ENCODE measurements at places on chromosomes 4 and X.
A peak's percentile ranks its signal among the peaks of the same experiment; 100 is the strongest.

DNA sequence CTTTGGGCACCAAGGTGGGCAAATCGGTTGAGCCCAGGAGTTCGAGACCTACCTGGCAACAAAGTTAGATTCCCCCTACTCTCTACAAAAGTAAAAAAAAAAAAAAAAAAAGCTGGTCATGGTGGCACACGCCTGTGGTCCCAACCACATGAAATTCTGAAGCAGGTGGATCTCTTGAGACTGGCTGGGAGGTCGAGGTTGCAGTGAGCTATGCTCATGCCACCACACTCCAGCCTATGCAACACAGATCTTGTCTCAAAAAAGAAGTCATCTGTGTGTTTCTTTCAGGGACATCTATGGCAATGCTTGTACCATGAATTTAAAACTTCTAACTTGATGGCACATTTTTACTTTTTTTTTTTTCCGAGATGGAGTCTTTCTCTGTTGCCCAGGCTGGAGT lies 55.3 kb downstream of the UGT2A2 start:
- DNase-seq = no peak

- no peak for DNase-seq
These were observed 56.2 kb downstream of the NAF1 start for GRCh38 chr4:163110442-163110841.

- DNase-seq = no peak
These were observed 536.9 kb downstream of the RAPGEF2 start for GRCh38 chr4:159639671-159640323.

DNA sequence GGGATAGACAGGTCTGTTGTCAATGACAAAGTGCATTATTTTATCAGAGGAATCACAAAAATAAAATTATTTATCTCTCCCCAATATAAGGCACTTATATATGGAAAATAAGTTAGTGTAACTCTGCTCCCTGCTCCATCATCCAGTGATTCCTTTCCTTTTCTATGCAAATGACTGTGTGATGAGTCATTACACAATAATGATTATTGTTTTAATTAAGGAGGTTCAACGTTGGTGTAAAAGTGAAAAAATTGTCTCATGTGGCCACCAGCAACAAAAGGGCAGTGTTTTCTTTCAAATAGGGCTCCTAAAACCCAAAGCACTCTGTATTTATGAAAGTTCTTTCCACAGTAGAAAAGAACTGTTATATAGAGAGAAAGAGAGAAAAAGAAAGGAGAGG lies 16.7 kb downstream of the SLC7A11 start:
- DNase-seq = no peak

- no peak for DNase-seq
These were observed 555.4 kb downstream of the BCOR start for GRCh38 chrX:39542316-39542715.

DNA sequence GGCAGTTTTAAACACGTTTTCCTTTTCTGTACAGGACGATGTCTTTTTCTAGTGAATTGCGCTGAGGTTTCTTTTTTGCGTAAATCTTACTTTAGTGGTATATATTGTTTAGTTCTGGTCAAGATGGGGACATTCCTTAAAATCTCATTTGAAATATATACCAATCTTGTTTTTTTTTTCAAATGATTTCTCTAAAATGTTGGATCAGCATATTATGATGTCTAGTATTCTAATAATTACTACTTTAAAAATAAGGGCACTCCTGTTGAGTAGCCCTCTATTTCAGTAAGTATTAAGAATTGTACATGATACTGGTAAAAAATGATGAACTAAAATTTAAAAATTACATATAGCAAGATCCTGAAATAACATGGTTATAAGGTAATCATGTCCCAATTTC lies 224.1 kb upstream of the ARHGAP24 start:
- no peak for DNase-seq

- DNase-seq = no peak
These were observed 11.2 kb downstream of the MSX1 start for GRCh38 chr4:4870576-4871241.

GRCh38 chr4:10239982-10240654 lies 123.5 kb upstream of the WDR1 start:
- DNase-seq = no peak

- DNase-seq = no peak
These were observed 557.6 kb upstream of the DIPK2B start for GRCh38 chrX:45758319-45758718.

DNA sequence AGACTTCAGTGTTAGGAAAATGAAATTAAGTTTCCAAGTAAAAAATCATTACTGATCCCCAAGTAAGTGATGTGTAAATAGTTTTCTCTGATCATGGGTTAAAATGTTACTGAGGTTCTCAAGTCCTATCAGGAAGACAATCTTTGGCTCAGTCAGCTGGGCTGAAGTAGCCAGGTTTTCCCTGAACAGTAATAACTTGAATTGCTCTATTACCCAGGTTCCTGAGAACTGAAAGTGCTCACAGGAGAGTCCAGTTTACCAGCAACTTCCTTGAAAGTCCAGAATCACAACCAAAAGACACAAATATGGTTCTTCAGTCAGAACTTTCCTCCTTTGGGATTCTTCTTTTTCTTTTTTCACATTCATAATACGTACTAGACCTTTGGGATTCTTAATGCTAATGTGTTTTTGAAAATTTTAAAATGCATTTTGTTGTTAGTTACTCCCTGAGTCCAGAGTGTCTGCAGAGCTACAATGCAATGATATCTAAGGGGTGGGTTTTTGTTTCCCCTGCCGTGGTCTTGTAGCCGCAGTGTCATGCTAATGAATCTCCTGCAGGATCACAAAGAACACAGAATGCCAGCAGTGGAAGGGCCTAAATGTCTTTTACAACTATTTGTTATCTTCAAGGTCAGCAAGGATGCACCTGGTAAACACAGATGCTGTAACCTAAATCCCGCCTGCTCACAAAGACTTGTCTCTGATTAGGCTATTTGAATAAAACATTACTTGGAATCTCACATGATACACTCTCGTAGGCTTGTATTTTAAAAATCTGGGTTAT lies 439.8 kb upstream of the NR3C2 start:
- DNase-seq = peak; percentile 23

- no peak for DNase-seq
These were observed 923.8 kb downstream of the RAPGEF2 start for GRCh38 chr4:160026721-160027120.

DNA sequence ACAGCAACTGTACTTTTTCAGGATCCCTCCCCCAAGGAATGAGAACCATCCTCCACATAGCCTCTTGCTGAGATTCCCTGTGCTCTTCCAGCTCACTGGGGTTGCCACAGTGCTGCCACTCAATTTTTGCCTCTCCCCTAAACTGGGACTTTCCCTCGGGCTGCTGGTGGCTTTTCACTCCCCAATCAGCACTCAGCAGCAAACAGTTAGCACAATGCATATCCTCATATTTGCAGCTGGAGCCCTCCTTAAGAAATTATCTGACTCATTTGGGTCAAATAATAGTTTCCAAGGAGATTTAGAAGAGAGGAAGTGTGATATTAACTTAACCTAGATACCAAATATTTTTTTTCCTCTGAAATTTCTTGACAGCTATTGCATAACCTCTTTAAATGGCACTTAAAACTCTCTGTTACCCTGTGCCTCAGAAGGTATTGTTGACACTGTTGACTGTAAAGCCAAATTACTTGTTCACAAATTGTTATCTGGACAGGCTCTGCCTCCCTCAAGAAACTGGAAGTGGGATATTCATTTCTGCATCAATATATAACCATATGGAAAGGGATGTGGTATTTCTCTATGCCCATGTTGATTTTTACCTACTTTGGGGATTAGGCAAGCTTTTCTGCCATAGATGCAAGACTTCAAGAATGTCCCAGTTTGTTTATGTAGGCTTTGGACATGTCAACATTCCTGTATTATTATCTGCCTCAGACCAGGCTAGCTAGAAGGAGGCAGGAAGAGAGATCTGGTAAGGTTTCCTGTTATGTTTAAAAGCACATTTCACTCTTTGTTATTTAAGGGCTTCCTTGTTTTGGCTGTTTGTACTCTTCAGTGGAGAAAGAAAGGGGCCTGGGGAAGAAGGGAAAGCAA lies 58.0 kb downstream of the SEPTIN11 start:
- DNase-seq = no peak

DNA sequence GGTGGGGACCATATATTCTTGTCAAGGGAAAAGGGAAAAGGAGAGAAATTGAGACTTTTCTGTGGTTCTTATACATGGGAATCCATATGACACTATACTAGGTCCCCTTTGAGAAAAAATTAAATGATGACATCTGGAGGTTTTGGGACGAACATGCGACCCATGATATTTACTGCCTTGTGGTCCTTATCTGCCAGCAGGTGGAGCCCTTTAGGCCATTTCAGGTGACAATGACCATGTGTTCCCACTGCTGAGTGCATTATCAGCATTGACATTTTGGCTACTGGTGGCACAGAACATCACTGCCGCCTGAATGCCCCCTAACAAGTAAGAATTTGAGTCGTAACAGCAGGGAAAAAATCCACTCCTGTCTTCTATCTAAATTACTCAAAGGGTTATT lies 843.4 kb downstream of the FSTL5 start:
- DNase-seq = peak; percentile 14

DNA sequence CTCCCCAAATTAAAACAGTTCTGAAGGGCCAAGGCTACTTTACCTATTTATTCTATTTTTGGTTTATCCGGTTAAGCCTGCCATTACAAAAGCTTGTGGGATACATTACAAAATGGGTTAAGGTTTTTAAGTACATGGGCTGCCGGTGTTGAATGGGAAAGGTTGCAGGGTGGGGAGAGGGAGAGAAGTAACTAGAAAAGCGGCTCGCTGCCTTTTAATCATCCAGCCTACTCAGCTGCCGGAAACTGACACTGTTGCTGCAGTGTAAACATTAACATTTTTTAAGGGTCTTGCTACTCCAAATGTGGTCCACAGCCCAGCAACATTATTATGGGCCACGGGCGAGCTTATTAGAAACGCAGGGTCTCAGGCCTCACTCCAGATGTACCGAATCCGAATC lies 1.5 kb upstream of the IL1RAPL1 start:
- DNase-seq = no peak

- DNase-seq = no peak
These were observed 1.4 kb downstream of the IL9R start for GRCh38 chrX:155998761-155999510.

GRCh38 chr4:45679411-45679810 lies 444.4 kb downstream of the GABRG1 start:
- DNase-seq = no peak

DNA sequence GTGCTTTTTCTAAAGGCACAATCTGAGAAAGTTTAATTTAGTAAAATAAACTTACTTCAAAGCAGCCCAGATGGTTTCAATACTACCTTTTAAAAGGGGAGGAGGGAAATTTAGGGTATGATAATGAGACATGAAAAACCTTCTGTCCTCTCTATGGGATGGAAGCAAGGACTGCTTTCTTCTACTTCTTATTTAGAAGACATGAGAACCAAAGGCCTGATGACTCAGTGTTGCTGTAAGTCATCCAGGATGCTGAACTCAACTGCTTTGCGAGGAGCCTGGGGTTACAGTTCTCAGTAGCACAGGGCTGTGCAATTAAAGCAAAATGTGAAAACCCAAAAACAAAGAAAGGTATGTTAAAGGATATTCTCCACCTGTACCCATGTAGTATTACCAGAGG lies 140.8 kb upstream of the EDNRA start:
- no peak for DNase-seq

- DNase-seq = no peak
These were observed 19.7 kb upstream of the CRMP1 start for GRCh38 chr4:5912614-5913019.

DNA sequence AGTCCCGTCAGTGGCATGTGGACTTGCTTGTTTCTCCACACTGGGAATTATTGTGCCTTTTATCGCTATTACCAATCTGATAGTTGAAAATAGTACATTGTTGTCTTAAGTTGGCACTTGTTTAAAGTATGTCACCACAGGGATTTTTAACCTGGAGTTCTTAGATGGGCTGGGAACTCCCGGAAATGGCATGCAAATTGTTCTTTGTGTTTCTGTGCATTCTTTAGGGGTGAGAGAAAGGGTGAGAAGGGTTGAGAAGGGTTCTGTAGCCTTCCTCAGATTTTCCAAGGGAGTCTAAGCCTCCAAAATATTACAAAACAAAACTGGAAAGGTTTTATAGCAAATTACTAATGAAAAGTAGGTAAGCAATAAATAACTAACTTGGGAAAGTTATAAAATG lies 176.9 kb downstream of the ZIC3 start:
- DNase-seq = no peak

- DNase-seq = no peak
These were observed 14.7 kb downstream of the FGFRL1 start for GRCh38 chr4:1026115-1026514.

GRCh38 chrX:44947995-44948394 lies 75.0 kb downstream of the KDM6A start:
- no peak for DNase-seq

GRCh38 chr4:118589471-118590055 lies 95.6 kb upstream of the METTL14 start:
- no peak for DNase-seq

DNA sequence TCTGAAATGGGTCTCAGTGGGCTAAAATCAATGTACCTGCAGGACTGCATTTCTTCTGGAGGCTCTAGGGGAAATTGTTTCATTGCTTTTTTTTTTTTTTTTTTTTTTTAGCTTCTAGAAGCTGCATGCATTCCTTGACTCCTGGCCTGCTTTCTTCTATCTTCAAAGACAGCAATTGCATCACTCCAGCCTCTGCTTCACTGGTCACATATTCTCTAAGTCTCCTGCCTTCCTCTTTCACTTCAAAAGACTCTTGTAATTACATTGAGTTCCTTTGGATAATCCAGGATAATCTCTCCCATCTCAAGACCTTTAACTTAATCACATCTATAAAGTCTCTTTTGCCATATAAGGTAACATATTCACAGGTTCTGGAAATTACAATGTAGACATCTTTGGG lies 11.3 kb upstream of the PCYT1B start:
- DNase-seq = no peak

- DNase-seq = no peak
These were observed 15.0 kb downstream of the ABLIM2 start for GRCh38 chr4:8143392-8144140.

- DNase-seq = no peak
These were observed 145.0 kb downstream of the SOWAHB start for GRCh38 chr4:76752861-76753501.

- DNase-seq = peak; percentile 98
These were observed at the start of gene SLC25A6 for GRCh38 chrX:1391707-1392375. Gene SLC25A6 (minus strand): TSS chrX:1392113. CDS start chrX:1392009, 104 bp downstream.

DNA sequence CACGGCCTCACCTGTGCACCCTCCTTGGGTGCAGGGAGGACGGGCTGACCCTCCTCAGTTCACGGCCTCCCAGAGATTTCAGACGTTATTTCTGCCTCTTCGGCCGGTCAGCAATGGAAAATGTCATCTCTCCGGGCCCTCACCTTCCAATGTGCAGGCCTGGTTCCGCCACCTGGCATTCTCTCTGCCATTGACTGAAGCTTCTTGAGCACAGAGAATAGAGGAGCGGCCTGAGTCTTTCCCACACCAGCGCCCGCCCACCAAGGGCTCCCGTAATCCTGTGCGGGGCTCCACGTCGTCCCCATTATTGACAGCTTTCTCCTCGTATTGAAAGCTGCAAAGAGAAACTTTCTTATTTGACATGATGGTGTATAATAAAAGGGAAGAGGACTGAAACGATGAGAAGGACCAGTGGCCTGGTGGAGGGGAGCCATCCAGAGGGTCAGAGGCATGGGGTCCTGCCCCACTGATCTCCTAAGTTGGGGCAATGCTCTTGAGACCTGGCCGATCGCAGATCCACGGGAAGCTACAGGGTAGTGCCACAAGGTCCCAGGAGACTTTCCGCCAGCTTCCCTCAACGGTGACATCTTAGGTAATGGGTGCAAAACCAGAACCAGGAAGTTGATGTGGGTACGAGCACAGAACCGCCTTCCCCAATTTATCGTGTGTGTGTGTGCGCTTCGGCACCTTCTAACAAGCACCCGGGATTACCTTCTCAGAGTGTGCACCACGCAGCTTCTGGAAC lies 20.6 kb downstream of the HTRA3 start:
- DNase-seq = no peak

- no peak for DNase-seq
These were observed 38.0 kb downstream of the MOB1B start for GRCh38 chr4:70940134-70940533.
